ENCODE measurements at places on chromosomes 2 and 18. TPM values are rescaled to one million over a fixed set of nuclear protein-coding genes. Genes with fewer than 3 reads are reported as not detected.

DNA sequence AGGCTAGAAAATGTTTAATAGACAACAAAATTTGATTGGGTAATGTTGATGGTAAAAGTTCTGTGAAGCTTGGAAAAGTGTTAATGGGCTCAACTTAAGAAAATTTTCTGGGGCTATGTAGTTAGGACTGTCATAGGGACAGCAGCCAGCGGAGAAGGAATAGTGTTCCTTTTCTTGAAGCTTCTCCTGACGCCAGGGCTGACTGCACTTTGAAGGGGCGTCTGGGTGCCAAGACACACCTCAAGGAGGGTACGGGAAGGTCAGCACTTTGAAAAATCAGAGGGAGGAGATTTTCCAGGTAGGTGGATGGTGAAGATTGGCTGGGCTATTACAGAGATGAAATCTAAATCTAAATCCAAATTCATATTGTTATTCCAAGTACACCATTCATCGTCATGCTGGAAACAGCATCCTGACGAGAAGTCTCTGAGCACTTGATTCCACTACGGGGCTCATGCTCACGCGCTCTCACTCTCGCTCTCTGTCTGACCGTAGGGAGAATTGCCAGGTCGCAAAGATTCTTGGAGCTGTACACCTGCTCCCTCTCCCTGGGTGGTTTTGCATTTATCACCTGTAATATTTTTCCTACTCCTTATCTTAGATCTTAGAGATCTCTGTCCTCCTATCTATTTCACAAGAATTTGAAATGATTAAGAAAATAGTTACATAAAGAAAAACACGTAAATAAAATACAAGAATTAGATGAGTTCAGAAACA is 91.0 kb downstream of the ITGB1BP1 start:
- H3K27ac ChIP-seq, result no peak overlapping the region
- no peaks in the 10 kb centered on the region for H3K27me3 ChIP-seq
- no peaks in the 10 kb centered on the region for H3K4me1 ChIP-seq
- no peak overlapping the region for H3K4me3 ChIP-seq
- H3K36me3 ChIP-seq, result no peaks in the 10 kb centered on the region
- no peak for DNase-seq

DNA sequence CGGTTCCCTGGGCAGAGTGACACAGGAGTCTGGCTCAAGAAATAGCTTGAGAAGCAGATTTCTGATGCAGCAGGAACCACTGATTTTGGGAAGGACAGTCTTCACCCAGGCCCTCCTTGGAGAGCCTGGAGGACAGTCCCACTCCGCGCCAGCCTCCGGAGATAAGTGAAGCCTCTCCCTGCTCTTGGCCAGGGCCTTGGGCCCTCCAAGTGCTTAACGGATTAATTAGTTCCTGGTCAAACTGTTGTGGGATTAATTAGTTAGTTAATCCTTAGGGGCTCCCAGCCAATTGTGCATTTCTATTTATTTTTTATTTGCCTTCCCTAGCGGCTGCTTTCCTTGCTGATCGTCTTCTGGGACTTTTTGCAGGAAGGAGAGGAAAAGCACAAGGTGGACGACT is 19.6 kb downstream of the CPLX4 start:
- no peaks in the 10 kb centered on the region for H3K36me3 ChIP-seq
- DNase-seq, result no peak
- H3K4me1 ChIP-seq, result no peaks in the 10 kb centered on the region
- no peak overlapping the region for H3K27ac ChIP-seq

- no peaks in the 10 kb centered on the region for H3K36me3 ChIP-seq
- H3K4me1 ChIP-seq, result no peaks in the 10 kb centered on the region
- H3K4me3 ChIP-seq, result no peak overlapping the region
- DNase-seq, result no peak
- no peak overlapping the region for H3K27ac ChIP-seq
- no peaks in the 10 kb centered on the region for H3K27me3 ChIP-seq
These were observed 52.2 kb upstream of the KCNH7 start for GRCh38 chr2:162890690-162891311.

DNA sequence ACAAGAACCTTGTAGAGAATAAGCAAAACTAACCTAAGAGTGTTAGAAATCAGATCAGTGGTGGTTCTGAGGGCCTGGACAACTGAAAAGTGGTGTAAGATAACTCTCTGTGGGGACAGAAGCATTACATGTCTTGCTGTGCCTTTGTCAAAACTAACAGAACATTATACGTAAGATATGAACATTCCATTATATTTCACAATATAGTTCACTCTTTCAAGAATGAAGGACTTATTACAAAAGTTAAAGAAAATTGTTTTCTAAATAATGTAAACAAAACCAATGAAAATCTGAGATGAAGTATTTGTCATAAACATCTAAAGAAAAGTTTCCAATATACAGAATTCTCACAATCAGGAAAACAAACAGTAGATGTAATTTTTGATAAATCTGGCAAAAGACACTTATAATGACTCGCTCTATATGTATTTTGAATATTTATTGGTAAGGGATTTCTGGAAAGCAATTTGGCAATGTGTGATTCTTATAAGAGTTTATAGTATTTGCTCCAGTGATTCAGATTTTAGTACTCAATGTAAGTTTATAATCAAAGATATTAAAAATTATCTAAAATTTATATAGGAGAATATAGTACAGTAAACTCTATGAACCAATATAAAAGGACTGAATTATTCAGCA is 258.4 kb downstream of the CD226 start:
- no peaks in the 10 kb centered on the region for H3K4me1 ChIP-seq
- no peak for DNase-seq
- no peak overlapping the region for H3K4me3 ChIP-seq
- no peak overlapping the region for H3K27ac ChIP-seq
- no peaks in the 10 kb centered on the region for H3K36me3 ChIP-seq
- H3K27me3 ChIP-seq, result no peaks in the 10 kb centered on the region

DNA sequence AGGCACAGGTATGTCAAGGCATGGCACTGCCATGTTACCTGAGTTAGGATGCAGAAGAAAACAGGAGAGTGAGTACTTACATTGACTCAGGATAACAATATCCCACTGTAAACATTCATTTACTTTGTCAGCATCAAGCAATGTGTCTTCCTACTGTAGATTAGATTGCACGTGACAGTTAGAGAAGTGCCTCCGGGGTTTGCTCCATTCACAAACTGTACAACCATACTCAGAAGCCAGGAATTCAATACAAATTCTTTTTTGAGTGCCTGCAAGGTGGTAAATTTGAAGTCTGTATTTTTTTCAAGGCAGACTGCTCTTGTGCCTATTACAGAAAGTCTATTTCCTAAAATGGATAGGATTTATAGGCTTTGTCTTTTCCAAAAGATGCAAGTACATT is 34.1 kb downstream of the CDCA7 start:
- H3K27ac ChIP-seq, result no peak overlapping the region
- H3K4me1 ChIP-seq, result no peaks in the 10 kb centered on the region
- no peaks in the 10 kb centered on the region for H3K36me3 ChIP-seq
- H3K27me3 ChIP-seq, result no peaks in the 10 kb centered on the region
- no peak overlapping the region for H3K4me3 ChIP-seq

GBX2 gene
- not detected for total RNA-seq

Data from CD4-positive, alpha-beta memory T cell (primary cell).